ENCODE measurements at places on chromosomes 1 and 21.

DNA sequence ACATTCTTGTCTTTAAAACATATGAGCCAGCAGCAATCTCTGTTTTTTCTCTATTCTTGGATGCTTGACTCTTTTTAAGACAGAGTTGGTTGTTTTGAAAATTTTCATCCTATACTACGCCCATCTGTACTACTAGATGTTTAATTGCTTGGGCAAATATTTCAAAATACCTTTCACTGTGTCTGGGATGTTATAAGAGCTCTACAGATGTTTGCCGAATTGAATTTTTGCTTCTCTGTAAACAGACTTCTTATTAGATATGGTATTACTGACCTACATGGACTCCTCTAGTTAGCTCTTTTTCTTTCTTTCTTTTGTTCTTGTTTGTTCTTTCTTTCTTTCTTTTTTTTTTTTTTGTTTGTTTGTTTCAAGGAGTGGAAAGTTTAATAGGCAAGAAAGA, 345.1 kb downstream of the ST6GALNAC3 start:
- DNase-seq, result no peak

GRCh38 chr1:75719810-75720209, 4.7 kb upstream of the ACADM start:
- no peak for DNase-seq

DNA sequence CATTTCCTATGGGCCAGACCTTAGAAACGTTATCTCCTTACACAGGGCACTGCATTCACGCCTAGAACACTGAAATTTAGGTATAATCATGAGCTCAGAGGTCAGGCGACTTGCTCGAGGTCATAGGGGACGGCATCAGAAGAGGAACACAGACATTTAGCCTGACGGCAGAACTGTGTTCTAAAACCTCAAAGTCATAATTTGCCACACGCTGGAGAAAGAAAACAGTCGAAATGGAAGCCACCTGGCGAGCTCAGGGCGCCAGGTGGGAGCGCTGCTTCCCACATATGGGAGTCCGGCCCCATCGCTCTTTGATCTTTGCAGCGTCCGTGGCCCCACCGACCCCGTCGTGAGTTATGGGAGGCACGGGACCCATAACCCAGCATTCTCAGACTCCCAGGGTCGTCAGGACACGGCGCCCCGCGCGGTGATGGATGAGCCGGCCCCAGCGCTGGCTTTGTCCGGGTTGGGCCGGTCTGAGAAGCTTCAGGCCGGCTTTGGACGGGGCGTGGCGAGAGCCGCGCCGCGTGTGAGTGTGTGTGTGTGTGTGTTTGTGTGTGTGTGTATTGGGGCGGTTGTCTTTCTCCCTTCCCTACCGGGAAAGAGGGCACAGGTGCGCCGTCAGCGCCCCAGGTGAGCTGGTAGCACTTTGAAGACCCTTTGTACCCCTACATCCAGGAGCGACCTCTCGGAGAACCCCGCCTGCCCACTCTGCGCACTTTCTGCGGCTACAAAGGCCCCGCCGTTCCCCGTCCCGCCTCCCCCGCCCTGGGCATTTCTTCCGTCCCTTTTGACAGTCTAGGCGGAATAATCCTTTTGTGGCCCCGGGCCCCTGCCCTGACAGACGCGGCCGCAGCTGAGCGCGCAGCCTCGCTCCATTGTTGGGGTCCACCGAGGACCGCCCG, 861 bp upstream of the DRAXIN start:
- no peak for DNase-seq

GRCh38 chr1:30417701-30418046, 305.7 kb downstream of the MATN1 start:
- DNase-seq, result no peak

DNA sequence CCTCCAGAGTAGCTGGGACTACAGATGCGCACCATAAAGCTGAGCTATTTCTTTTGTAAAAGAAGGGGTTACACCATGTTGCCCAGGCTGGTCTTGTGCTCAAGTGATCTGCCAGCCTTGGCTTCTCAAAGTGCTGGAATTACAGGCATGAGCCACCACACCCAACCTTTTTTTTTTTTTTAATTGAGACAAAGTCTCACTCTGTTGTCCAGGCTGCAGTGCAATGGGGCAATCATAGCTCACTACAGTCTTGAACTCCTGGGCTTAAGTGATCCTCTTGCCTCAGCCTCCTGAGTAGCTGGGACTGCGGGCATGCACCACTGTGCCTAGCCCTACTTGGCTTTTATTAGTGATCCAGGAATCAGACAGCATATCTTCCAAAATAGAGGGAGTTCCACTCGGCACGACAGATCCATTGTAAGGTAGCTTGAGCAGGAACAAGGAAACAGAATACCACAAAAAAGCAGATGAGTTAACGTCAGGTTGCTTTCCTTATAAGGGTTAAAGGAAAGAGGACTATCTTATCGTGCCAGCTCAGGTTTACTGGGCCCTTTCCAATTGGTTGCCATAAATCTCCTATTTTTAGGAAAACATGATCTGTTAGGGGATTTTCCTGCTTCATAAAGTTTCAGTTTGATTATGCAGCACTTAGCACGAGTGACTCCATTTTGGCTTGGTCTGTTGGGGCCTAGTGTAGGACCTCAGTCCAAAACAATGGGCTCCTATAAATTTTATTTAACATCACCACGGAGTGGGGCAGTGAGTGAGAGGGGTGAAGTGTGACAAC, 45.2 kb downstream of the NENF start:
- no peak for DNase-seq

GRCh38 chr21:34835526-34835925, 166.7 kb downstream of the CLIC6 start:
- DNase-seq, result no peak
